ENCODE measurements at places on chromosomes 1 and 21.

- DNase-seq: no peak
These were observed 5.3 kb upstream of the DPYD start for GRCh38 chr1:97926017-97926708.

DNA sequence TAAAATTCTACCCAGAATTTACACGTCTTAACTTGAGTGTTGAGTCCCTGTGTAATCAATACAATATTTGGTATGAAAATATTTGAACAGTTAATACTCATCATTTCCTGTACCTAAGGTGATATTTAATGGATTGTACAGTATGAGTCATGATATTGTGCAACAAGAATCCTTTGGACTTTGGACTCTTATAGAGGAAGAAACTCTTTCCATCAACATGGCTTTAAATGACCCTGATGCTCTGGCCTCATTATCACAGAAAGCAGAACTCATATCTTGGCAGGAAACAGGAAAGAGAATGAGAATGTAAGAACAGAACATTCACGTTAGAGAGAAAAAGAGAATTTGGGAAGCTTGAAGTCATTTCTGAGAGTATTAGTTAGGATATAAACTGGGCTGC, 168.8 kb upstream of the B3GALT2 start:
- DNase-seq: no peak

DNA sequence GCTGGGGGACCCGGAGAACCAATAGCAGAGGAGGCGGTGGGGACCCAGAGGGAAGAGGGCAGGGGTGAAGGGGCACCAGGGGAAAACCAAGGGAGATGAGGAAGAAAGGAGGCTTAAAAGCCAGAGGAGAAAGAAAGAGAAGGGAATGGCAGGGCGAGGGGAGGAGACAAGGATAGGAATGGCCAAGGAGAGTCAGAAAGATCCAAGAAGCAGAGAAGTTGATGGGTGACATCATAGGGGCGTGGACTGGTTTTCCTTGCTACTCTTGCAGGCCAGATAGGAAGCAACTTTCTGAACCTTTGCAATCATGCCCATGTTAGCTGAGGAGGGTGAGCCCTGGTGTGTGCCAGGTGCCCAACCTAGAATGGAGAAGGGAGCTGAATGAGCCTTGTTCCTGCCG, 5.4 kb downstream of the NPR1 start:
- no peak for DNase-seq

DNA sequence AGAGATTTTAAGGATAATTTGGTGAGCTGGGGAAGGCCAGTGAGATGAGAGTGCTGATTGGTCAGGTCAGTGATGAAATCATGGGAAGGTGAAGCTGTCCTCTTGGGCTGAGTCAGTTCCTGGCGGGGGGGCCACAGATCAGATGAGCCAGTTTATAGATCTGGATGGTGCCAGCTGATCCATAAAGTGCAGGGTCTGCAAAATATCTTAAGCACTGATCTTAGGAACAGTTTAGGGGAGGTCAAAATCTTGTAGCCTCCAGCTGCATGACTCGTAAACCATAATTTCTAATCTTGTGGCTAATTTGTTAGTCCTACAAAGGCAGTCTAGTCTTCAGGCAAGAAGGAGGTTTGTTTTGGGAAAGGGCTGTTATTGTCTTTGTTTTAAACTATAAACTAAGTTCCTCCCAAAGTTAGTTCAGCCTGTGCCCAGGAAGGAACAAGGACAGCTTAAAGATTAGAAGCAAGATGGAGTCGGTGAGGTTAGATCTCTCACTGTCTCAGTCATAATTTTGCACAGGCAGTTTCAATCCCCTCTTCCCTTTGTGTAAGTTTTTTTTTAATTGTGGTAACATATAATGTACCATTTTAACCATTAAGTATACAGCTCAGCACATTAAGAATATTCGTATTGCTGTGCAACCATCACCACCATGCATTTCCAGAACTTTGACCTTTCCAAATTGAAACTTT, 39.4 kb downstream of the PTAFR start:
- DNase-seq: no peak

DNA sequence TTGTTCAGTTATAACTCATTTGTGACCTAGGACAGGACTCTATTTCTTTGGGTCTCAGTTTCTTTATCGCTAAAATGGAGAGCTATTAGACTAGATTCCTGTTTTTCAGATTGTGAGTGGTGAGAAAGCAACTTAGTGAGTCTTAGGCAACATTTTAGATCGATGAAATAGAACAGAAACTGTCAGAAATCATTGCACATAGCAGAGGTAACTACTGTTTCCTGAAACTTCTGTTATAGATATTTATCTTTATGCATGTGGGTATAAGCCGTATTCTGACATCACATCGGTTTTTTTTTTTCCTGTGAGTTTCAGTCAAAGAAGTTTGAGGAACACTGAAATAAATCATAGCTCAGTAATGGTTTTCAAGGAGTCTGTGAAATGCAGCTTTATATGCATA, 42.1 kb upstream of the DNAJC6 start:
- no peak for DNase-seq

- DNase-seq: no peak
These were observed 351.9 kb downstream of the S1PR1 start for GRCh38 chr1:101588677-101589076.

GRCh38 chr1:79585801-79586200, 579.3 kb upstream of the ADGRL4 start:
- DNase-seq: no peak

GRCh38 chr1:25799935-25800702, at the start of gene SELENON:
Gene SELENON (plus strand): TSS chr1:25800193. CDS start chr1:25800231, 38 bp downstream.
- peak; percentile 84 for DNase-seq

DNA sequence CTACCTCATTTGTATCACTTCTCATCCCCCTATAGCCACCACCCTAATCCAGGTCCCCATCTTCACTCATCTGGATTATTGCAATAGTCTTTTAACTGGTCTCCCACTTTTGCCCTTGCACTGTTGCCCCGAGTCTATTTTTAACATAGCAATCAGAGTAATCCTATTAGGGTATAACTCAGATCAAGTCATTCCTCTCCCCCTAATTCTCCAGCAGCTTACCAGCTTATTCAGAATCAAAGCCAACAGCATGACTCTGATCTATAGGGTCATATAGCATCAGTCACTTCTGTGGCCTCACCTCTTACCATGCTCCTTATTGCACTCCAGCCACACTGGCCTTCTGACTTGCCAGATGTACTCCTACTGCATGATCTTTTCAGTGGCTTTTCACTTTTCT, 140.7 kb downstream of the PAPPA2 start:
- no peak for DNase-seq

GRCh38 chr1:15848929-15849774, 1.6 kb downstream of the SPEN start:
- peak; percentile 97 for DNase-seq

- DNase-seq: no peak
These were observed 35.6 kb upstream of the ID3 start for GRCh38 chr1:23594927-23595353.

GRCh38 chr1:233639611-233640010, 25.7 kb downstream of the KCNK1 start:
- no peak for DNase-seq

DNA sequence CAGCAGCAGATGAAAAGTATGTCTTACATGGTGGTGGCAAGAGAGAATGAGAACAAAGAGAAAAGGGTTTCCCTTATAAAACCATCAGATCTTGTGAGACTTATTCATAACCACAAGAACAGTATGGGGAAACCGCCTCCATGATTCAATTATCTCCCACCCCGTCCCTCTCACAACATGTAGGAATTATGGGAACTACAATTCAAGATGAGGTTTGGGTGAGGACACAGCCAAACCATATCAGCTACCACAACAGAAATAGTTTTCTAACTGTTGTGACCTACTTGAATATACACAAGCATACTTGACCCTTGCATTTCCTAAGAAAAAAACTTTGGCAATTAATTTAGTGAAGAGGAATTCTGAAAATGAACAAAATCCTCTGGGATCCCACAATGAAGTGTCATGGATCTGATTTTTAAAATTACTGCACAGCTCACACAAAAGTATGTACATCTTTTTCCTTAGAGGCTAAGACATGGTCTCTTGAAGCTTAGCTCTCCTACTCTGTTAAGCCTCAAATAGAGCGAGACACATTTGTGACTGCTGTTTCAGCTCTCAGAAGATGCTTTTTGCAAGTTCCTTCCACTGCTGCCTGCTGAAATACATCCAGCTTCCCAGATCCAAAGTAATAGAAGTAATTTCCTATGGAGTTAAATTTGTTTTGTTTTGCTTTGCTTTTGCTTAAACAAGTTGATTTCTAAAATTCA, 265.8 kb downstream of the DPYD start:
- no peak for DNase-seq

DNA sequence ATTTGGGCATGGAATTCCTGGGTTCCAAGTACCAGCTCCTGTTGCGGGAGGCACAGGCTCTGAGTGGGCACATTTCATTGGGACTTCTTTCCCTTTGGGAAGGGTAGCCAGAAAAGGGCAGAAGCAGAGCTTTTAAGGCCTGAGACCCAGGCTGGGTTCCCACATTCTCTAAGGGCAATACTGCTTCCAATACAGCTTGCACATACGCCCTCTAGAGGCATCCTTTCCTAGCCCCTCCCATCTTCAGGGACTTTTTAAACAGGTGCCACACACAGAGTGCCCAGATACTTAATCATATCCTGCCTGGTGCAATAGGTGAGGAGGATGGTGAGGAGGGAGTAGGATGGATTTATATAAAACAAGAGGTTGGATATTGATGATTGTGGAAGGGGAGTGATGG, 5.7 kb downstream of the GPR88 start:
- no peak for DNase-seq

DNA sequence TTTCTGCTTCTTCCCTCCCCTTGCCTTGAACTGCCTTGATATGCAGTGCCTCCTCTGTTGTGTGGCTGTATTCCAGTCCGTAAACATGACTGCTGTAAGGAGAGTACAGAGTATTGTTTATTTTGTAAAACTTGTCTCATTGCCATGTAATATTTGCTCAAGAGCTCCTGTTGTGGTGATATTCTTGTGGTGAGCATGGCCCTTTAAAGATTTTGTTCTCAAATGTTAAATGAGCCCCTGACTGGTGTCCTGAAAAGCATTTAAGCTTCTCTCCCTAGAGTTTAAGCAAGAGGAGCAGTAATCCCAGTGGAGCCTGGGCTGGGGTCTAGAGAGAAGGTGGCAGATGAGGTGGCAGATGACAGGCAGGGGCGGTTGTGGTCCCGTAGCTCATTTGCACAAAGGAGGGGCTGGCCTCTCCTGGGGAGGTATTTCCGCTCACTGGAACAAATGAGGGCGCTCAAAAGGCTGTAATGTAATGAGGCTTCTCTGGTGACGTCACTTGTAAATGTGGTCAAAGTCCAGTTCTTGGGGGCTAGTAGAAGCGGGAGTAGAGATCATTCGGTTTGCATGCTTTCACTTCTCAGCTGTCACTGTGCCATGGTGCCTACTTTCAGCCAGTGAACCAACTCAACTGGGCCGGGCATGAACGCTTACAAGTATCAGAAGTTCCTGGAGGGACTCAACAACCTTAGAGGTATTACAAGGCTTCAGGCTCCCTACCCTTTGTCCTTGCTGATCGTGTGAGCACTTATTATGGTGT, 46.0 kb upstream of the MACF1 start:
- DNase-seq: peak; percentile 57

DNA sequence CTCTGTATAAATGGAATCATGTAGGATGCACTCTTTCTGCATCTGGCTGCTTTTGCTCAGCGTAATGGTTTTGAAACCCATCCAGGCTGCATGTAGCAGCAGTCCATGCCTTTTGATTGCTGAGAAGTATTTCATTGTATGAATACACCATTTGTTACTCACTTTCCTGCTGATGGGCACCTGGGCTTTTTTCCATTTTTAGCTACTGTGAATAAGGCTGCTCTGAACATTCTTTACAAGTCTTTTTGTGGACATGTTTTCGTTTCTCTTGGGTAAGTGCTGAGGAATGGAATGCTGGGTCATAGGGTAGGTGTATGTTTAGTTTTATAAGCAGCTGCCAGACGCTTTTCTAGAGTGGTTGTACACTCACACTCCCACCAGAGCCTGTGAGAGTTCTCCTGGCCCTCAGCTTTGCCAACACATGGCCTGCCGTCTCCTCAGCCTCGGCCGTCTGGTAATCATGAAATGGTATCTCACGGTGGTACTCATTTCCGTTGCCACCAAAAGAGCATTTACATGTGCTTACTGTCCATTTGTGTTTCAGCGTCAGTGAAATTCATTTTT, 22.7 kb downstream of the SLX9 start:
- peak; percentile 37 for DNase-seq

GRCh38 chr1:53946252-53947171, at the start of gene LRRC42:
Gene LRRC42 (plus strand): TSS chr1:53946350. CDS start chr1:53952000, 5,650 bp downstream.
- no peak for DNase-seq

DNA sequence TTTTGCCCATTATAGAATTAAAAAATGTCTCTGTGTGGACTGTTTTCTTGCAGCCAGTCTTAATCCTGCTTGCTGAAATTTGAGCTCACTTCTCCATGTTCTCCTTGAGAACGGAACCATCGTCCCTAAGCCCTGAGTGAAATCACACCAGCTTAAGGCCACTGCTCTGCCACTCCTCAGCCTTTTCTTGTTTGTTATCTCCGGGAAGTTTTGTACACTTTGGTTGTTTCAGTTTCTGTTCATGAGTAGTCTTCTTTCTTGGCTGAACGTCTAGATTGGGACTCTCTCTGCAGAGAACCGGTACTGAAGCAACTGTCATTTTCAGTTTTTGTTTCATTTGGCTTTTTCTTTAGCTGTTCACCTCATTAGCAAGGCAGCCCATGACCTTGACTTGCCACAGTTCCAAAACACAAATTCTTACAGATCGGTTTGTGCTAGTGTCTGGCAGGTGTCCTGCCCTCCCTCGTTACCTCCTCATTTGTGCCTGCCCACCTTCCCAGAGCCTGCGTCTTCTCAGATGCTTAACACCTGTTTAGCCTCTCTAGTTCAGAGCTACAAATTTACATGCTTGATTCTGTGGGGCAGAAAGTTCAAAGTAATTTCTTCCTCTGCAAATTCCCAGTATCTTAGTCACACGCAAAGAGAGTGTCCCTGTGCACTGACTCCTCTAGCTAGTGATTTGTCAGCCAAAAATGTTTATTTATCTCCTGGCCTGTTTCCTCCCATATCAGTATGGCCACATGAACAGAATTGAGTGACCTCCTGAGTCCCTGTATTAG, 12.4 kb downstream of the PSEN2 start:
- DNase-seq: no peak

DNA sequence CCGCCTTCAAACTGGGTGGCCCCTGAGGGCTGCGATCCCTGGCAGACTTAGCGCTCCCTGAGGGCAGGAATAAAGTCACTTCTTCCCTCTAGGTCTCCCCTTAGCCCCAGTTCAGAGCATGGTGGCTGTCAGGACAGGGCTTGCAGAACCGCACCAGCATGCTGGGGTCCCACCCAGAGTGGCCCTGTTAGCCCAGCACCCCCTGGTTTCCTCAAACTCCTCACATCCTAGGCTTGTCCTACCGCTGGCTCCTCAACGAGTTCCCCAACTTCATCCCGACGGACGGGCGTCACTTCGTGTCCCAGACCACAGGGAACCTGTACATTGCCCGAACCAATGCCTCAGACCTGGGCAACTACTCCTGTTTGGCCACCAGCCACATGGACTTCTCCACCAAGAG, 15.8 kb downstream of the CNTN2 start:
- DNase-seq: no peak

GRCh38 chr1:14369526-14370213, 228.8 kb upstream of the KAZN start:
- DNase-seq: no peak

- DNase-seq: no peak
These were observed 103.6 kb downstream of the RHOU start for GRCh38 chr1:228838717-228839500.
